Naive thymus-derived CD4-positive, alpha-beta T cell (primary cell): ENCODE measurements at places on chromosomes 4 and X. TPM values are rescaled to one million over a fixed set of nuclear protein-coding genes. Genes with fewer than 3 reads are reported as not detected.

Gene SHROOM4
- total RNA-seq, result not detected

Gene ADH1C
- not detected for total RNA-seq

Gene ADH7
- total RNA-seq, result not detected

Gene DIPK2B
- not detected for total RNA-seq

Gene VCX
- not detected for total RNA-seq

Gene UGT2B15
- total RNA-seq, result not detected in 2 replicates

Gene TLR3
- total RNA-seq, result 1.3 and 1.5 TPM in 2 replicates

Gene NOX1
- total RNA-seq, result not detected

DNA sequence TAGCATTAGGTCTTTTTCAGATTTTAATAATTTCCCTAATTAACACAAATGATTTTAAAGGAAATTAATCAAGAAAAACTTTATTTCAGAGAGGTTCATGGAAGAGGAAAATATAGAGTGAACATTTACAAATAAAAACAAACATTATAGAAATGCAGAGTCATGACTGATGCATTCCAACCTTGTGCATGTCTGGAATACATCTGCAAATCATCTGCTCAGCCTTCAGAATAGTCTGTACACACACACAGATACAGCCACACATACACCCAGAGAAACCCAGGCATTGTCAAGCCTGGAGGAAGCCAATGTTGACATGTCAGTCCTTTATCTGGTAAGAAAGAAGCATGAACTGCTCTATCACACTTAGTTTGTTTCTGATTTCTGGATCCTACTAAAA lies 61.3 kb upstream of the NFKB1 start:
- H3K36me3 ChIP-seq, result no peaks in the 10 kb centered on the region
- no peak overlapping the region for H3K4me3 ChIP-seq
- H3K27ac ChIP-seq, result no peak overlapping the region
- H3K27me3 ChIP-seq, result no peaks in the 10 kb centered on the region
- no peaks in the 10 kb centered on the region for H3K4me1 ChIP-seq

DNA sequence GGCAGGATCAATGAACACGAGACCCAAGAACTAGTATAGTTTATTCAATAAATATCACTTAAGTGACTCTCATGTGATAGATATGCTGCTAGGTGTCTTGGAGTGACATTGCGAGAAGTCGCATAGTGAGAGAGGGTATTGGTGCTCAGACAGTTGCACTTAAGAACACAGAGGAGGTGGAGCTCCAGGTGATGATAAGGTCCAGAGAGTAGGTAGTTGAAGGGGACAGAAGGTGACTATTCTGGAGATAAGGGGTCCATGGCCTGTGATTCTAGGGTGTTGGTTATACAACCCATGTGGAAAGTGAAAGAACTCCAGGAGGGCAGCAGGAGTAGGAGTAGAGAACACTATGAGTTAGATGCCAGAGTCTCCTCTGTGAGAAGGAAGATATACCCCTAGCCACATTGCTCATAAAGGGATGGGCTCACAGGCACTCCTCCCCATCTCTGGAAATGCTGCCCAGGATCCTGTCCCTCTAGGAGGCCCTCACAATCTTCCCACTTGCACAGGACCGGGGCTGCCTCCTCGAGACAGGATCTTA lies 9.2 kb downstream of the MAGED1 start:
- no peak for DNase-seq
- no peaks in the 10 kb centered on the region for H3K4me1 ChIP-seq
- no peak overlapping the region for H3K27ac ChIP-seq
- H3K27me3 ChIP-seq, result no peaks in the 10 kb centered on the region
- H3K36me3 ChIP-seq, result no peaks in the 10 kb centered on the region

- H3K4me1 ChIP-seq, result no peaks in the 10 kb centered on the region
- H3K4me3 ChIP-seq, result peak overlapping the region; percentile 77
- H3K36me3 ChIP-seq, result no peaks in the 10 kb centered on the region
Measured at GRCh38 chrX:81120258-81120935, 81.3 kb downstream of the HMGN5 start.

- H3K27ac ChIP-seq, result peak overlapping the region; percentile 51
- peaks cover 35% of the 10 kb centered on the region for H3K4me1 ChIP-seq
- no peak overlapping the region for H3K4me3 ChIP-seq
- DNase-seq, result no peak
Measured at GRCh38 chrX:78957768-78958130, 12.6 kb downstream of the P2RY10 start.

DNA sequence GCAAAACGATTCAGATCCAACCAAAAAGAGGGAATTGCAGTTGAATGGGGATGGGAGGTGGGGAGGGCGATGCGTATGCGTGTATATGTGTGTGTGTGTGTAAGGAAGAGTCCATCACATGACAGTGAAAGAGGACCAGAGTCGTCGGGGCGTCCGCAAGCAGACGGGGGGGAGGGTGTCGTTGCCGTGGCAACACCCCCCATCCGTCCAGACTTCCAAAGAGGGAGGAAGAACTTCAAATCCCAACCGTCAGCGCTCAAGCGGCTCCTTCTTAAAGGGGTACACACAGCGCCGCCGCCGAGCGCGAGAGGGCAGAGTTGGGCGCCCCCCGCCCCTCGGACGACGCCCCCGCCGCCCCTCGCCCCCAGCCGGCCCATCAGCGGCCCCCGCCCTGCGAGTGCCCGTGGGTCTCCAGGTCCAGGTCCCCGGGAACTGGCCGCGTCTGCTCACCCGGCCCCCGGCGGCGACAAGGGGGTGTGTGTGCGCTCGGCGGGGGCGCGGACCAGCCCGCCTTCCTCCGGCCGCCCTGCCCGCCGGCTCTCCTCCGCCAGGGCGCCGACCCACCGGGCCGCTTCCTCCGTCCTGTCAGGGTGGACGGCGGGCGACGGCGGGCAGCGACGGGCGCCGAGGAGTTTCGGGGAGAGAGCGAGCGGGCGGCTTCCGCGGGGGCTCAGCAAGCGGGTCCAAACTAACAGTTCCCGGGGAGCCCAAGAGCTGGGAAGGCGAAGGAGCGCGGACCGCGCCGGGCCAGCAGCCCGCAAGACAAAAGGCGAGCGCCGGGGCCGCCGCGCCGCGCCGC lies 685 bp downstream of the LCORL start:
- no peaks in the 10 kb centered on the region for H3K27me3 ChIP-seq
- peaks cover 9% of the 10 kb centered on the region for H3K4me1 ChIP-seq
- peak overlapping the region; percentile 94 for H3K4me3 ChIP-seq
- H3K27ac ChIP-seq, result peak overlapping the region; percentile 75

GRCh38 chrX:111340054-111340453 lies 69.8 kb upstream of the CAPN6 start:
- no peak overlapping the region for H3K27ac ChIP-seq
- DNase-seq, result no peak
- no peaks in the 10 kb centered on the region for H3K4me1 ChIP-seq
- H3K36me3 ChIP-seq, result no peaks in the 10 kb centered on the region

- DNase-seq, result no peak
- H3K36me3 ChIP-seq, result no peaks in the 10 kb centered on the region
- H3K27ac ChIP-seq, result no peak overlapping the region
- no peak overlapping the region for H3K4me3 ChIP-seq
- H3K4me1 ChIP-seq, result no peaks in the 10 kb centered on the region
Measured at GRCh38 chr4:155972098-155972497, 18.4 kb upstream of the CTSO start.

GRCh38 chr4:81549984-81550383 lies 78.3 kb upstream of the RASGEF1B start:
- no peak for DNase-seq
- no peaks in the 10 kb centered on the region for H3K36me3 ChIP-seq
- H3K4me3 ChIP-seq, result no peak overlapping the region
- H3K27ac ChIP-seq, result no peak overlapping the region

- DNase-seq, result no peak
- no peak overlapping the region for H3K4me3 ChIP-seq
- H3K4me1 ChIP-seq, result no peaks in the 10 kb centered on the region
- no peaks in the 10 kb centered on the region for H3K27me3 ChIP-seq
- H3K36me3 ChIP-seq, result no peaks in the 10 kb centered on the region
Measured at GRCh38 chr4:176123710-176124407, 58.2 kb downstream of the WDR17 start.

GRCh38 chr4:145732895-145733880 lies 53.2 kb downstream of the C4orf51 start:
- peak; percentile 66 for DNase-seq
- peak overlapping the region; percentile 63 for H3K27ac ChIP-seq
- peaks cover 4% of the 10 kb centered on the region for H3K4me1 ChIP-seq
- peak overlapping the region; percentile 59 for H3K4me3 ChIP-seq
- no peaks in the 10 kb centered on the region for H3K27me3 ChIP-seq

GRCh38 chrX:12844319-12844718 lies 22.6 kb upstream of the TLR7 start:
- H3K4me1 ChIP-seq, result no peaks in the 10 kb centered on the region
- DNase-seq, result no peak
- peak overlapping the region; percentile 46 for H3K4me3 ChIP-seq
- no peaks in the 10 kb centered on the region for H3K27me3 ChIP-seq
- peak overlapping the region; percentile 57 for H3K27ac ChIP-seq
- H3K36me3 ChIP-seq, result no peaks in the 10 kb centered on the region

GRCh38 chr4:73729534-73730165 lies 10.7 kb upstream of the CXCL8 start:
- no peak overlapping the region for H3K4me3 ChIP-seq
- no peaks in the 10 kb centered on the region for H3K27me3 ChIP-seq
- H3K27ac ChIP-seq, result no peak overlapping the region

- H3K27me3 ChIP-seq, result no peaks in the 10 kb centered on the region
- H3K36me3 ChIP-seq, result no peaks in the 10 kb centered on the region
- no peaks in the 10 kb centered on the region for H3K4me1 ChIP-seq
Measured at GRCh38 chr4:16140231-16140878, 56.5 kb upstream of the PROM1 start.

DNA sequence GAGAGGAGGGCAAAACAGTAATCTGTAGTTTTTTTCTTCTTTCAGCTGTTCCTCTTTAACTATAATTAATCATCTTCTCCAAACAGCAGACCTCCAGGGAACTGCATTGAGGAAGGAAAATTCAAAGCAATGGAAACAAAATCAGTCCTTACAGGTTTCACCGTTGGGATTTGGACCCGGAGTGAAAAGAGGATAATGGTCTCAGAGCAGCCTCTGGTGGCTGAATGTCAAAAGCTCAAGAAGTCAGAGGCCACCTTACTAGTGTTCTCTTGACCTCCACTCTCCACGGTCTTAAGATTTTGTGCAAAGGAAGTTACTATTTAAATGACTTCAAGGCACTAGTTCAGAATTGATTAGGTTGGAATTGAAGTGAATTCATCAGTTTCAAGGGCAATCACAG lies 16.0 kb upstream of the MID1 start:
- no peaks in the 10 kb centered on the region for H3K36me3 ChIP-seq
- no peak overlapping the region for H3K4me3 ChIP-seq
- DNase-seq, result no peak
- no peaks in the 10 kb centered on the region for H3K4me1 ChIP-seq
- H3K27ac ChIP-seq, result no peak overlapping the region

DNA sequence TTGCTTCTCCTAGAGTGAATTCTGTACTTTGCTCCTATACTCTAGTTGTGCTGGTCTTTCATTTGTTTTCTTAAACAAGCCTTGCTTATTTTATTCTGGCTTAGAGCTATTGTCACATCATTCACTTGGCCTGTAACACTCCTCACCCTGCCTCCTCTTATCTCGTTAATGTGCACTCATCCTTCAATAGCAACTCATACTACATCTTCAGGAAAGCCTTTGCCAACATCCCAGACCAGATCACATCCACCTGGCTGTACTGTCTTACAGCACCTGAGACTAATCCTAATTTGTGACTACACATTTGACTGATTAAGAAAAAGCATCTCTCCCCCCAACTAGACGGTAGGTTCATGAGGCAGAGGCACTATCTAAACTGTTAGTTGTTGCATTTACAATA lies 80.8 kb downstream of the SLC7A11 start:
- no peak overlapping the region for H3K27ac ChIP-seq
- no peaks in the 10 kb centered on the region for H3K27me3 ChIP-seq
- H3K4me1 ChIP-seq, result no peaks in the 10 kb centered on the region
- no peak for DNase-seq

- no peak overlapping the region for H3K4me3 ChIP-seq
- no peak for DNase-seq
- H3K27me3 ChIP-seq, result no peaks in the 10 kb centered on the region
- peaks cover 17% of the 10 kb centered on the region for H3K36me3 ChIP-seq
Measured at GRCh38 chr4:118711052-118711451, 25.9 kb downstream of the METTL14 start.

- H3K27me3 ChIP-seq, result no peaks in the 10 kb centered on the region
- H3K27ac ChIP-seq, result no peak overlapping the region
- H3K4me3 ChIP-seq, result no peak overlapping the region
- DNase-seq, result no peak
- no peaks in the 10 kb centered on the region for H3K4me1 ChIP-seq
- H3K36me3 ChIP-seq, result no peaks in the 10 kb centered on the region
Measured at GRCh38 chr4:155522201-155522600, 144.4 kb upstream of the GUCY1A1 start.

DNA sequence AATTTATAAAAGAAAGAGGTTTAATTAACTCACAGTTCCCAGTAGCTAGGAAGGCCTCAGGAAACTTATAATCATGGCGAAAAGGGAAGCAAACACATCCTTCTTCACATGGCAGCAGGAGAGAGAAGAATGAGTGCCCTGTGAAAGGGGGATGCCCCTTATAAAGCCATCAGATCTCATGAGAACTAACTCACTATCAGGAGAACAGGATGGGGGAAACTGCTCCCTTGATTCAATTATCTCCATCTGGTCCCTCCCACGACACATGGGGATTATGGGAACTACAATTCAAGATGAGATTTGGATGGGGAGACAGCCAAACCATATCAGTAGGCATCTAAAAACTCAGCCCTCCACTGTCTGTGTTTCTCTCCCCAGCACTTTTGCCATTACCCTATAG lies 22.4 kb downstream of the ANK2 start:
- H3K27ac ChIP-seq, result no peak overlapping the region
- no peak for DNase-seq
- H3K36me3 ChIP-seq, result no peaks in the 10 kb centered on the region
- no peaks in the 10 kb centered on the region for H3K4me1 ChIP-seq
- no peak overlapping the region for H3K4me3 ChIP-seq

DNA sequence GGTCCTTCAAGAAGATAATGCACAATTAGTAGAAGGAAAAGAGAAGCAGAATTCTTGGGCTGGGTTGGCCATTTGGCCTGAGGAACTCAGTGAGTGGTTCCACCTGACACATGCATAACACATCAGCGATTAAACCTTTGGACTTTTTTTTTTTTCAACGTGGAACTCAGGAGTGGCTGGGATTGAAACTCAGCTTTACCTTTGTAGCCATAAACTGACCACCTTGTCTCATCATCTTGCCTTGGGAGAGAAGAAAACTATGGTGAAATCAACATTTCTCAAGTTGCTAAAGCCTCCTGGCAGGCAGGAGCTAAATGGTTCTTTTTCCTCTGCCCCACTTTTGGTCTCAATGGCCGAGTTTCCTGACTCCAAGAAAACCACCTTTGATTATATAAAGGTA lies 16.3 kb downstream of the PTTG2 start:
- H3K27ac ChIP-seq, result peak overlapping the region; percentile 63
- peaks cover 10% of the 10 kb centered on the region for H3K4me1 ChIP-seq
- no peaks in the 10 kb centered on the region for H3K27me3 ChIP-seq
- no peaks in the 10 kb centered on the region for H3K36me3 ChIP-seq

DNA sequence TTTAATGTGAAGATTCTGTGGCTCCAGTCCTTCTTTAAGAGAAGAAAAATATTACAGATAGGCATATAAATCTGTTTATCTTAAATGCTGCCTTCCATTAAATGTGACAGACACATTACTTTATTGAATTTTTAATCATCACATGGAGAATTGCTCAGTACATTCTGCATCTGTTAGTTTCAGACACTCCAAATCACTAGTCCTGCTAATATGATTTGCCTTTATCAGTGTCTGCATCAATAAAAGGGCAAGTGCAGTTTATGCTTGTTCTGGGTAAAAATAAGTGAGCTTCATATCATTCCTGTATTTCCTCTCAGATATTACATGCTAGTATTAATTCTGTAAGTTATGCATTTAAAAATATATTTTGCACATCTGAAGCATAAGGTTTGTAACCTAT lies 666.4 kb downstream of the TECRL start:
- no peak overlapping the region for H3K27ac ChIP-seq
- no peaks in the 10 kb centered on the region for H3K4me1 ChIP-seq
- H3K4me3 ChIP-seq, result no peak overlapping the region
- H3K27me3 ChIP-seq, result no peaks in the 10 kb centered on the region
- DNase-seq, result no peak
- H3K36me3 ChIP-seq, result no peaks in the 10 kb centered on the region
